Activated gamma-delta T cell (primary cell): ENCODE measurements at places on chromosomes 1 and 21.

DNA sequence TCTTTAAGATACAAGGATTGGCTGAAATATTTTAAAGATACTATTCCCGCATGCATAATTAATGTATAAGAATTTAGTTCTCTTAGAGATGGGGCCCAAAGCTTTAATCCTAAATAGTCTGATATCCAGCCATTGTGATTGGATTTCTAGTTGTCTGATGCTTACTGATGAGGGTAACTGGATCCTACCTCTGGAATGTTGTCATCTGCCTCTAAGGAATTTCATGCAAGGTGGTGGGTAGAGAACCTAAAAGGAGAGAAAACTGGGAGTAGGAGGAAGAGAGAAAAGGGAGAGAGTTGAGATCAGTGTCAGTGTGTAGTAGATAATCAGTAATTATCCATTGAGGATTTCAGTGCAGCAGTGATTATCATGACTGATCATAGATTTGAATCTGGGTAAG, 295.5 kb downstream of the KCNT2 start:
- DNase-seq, result no peak

DNA sequence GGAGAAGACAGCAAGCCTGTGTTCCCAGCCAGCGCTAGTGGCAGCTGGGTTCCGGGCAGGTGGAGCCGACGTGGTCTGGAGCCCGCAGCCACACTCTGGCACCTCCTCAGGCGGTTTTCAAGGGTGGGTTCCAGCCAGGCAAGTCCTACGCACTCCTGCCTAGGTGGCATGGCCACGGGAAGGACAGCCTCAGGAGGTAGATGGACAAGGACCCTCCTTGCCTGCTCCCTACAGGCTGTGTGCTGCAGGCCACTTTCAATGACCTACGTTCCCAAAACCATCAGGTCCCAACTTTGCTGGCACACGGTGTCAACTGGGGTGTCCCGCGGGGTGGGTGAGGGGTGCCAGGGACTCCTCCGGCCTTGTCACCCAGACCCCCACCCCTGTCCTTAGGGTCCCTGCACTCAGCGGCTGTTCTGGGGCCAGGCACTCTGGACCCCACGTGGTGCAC, 6.7 kb upstream of the PTGER3 start:
- DNase-seq, result no peak

- DNase-seq, result no peak
Observed at GRCh38 chr1:26274801-26275425, 5.0 kb upstream of the SH3BGRL3 start.

- DNase-seq, result no peak
Observed at GRCh38 chr21:43667191-43667904, 8.0 kb downstream of the RRP1B start.
